ENCODE measurements at places on chromosomes 12 and 14.
A peak's percentile ranks its signal among the peaks of the same experiment; 100 is the strongest.

DNA sequence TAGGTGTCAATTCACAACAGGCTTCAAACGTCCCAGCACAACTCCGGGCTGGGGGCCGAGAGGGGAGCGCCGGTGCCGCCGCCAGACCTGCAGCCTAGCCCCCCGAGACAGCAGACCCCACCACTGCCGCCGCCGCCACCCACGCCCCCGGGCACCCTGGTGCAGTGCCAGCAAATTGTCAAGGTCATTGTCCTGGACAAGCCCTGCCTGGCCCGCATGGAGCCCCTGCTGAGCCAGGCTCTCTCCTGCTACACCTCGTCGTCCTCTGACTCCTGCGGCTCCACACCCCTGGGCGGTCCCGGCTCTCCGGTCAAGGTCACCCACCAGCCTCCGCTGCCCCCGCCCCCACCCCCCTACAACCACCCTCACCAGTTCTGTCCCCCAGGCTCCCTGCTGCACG, 39.4 kb downstream of the SLC6A12 start:
- no peak for DNase-seq

DNA sequence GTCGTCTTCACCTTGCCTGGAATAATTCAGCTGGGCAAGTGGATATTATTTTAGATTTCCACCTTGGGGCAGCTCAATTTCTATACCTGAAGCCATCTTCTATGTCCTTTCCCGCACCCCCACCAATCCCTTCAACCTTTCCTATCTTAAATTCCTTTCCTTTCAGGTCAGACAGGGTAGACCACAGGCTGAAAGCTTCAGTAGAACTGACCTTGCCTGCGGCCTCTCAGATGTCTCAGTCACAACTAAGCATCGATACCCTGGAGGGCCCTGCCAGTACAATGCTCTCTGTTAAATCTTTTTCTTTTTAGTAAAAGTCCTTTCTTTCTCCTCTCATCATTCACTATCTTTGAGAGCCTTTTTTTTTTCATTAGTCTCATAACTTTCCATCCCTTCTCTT, 38.9 kb downstream of the SLC2A14 start:
- no peak for DNase-seq

DNA sequence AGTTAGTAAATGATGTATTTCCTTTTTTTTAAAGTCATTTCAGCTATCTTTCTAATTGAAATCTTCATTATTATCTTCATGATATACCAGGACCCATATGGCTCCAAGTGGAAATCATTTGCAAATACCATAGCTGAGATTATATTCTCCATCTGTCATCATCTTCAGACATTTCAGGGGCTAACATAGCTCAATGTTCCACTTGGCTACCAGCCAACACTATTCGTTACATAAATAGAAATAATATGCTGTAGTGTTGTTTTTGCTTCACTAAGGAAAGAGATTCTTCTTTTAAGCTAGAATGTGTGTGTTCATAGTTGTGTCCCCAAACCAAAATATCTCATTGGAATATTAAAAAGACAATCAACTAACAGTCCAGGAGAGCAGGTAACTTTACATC, 225.1 kb downstream of the DIO2 start:
- DNase-seq = no peak

- DNase-seq = no peak
Measured at GRCh38 chr14:91380123-91380522, 37.5 kb downstream of the CCDC88C start.

DNA sequence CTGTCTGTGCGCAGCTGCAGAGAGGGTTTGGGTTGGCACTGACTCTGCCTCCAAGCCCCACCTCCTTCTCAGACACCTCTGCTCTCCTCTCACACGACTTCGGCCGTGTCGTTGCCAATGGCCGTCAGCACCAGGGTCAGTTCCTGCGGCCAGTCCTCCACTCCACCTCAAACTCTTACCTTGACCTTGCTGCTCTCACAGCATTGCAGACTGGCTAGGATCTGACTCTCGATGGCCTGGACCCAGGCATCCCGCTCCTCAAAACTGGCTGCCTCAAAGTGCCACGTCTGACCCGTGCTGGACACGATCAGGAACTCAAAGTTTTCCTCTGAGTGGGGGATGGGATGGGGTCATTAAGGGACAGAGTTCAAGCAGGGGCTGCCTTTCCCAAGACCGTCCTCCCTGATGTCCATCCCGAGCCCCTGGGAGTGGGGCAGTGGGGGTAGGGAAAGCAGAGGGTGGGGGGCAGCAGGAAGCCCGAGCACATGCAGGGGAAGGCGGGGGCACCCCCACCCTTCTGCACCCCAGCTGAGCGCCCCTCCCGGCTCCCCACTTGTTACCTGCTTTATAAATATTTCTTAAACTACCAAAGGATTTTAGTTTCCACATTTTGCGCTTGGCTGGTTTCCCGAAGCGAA, 10.7 kb downstream of the AGAP2 start:
- DNase-seq = no peak

DNA sequence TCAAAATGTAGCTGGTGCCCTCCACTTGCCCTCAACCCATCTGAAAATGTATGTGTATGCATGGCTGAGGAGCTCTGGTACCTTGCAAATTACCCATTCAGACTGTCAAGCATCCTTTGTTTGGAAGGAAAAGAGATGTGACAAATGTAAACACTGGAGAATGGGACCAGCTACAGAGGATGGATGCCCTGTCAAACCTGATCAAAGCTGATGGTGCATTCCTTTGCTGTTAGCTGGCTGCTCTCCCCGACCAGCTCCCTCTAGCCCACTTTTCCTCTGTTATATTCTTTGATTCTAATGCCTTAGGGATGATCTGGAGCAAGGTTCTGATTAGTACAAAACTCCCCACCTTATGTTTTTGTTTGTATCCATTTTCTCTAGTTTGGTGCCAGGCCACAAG, 310.3 kb downstream of the C12orf75 start:
- peak; percentile 58 for DNase-seq

- no peak for DNase-seq
Measured at GRCh38 chr14:75338398-75338797, 59.8 kb downstream of the FOS start.

- DNase-seq = no peak
Measured at GRCh38 chr12:41576925-41577324, 388.8 kb downstream of the PDZRN4 start.

- no peak for DNase-seq
Measured at GRCh38 chr12:42507565-42507964, 82.0 kb downstream of the PRICKLE1 start.

DNA sequence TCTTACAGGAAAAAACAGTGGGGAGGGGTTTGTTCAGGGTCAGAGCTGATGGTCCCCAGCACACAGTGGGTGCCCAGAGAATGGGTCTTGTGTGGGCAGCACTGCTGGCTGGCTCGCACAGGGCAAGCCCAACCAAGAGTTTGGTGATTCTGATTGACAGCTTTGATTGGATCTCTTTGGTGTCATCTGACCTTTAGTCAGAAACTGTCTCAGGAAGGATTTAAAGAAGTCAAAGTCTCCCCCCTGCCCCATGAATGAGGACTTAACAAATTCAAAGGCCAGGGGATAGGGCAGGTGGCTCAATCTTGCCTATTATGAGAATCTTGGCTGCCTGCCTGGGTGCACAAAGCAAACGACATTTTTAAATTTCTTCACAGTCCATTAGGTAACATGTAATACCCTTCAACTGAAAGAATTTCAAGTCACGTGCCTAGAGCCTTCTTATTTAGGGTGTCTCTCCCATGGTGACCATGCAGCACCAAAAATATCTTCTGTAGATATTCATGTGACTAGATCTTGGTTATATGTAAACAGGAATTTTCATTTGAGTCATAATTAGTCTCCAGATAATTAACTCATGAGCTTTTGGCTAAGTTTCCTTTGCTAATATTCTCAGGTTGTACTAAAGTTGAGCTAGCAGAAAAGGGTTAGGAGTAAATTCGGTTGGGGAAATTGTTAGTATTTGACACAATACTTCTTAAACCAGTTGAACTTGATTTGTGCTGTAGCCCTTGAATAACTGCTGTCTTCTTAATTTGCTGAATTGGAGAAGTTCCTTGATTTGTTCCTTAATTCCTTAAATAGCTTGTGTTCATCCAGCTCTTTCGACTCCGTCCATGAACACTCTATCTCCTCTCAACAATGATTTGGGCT, 54.5 kb upstream of the HECTD1 start:
- peak; percentile 47 for DNase-seq

- DNase-seq = peak; percentile 93
Measured at GRCh38 chr14:59407246-59408010, 57.8 kb downstream of the GPR135 start.

DNA sequence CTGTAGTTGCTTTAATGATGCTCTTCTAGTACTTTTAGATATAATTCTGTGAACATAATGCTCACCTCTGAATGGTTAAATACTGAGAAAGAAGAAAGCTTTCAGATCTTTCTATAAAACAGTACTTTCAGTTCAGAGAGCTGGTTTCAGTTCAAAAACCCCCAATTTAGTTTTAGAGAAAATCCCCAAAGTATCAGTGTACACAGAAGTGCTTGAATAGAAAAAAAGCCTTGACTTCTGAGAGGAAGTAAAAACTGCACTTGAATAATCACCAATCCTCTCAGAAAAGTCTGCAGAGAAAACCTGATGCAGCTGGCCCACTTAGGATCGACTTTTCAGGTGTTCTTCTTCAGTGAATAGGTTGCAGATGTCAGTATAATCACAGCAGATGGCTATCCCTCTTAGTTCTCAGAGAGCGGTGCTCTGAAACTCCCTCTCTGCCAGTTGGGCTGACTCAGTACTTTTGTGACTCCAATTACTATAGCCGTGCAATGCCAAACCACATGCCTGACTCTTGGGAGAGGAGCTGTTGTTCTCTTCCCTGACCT, 616.3 kb downstream of the LRFN5 start:
- peak; percentile 76 for DNase-seq

- DNase-seq = peak; percentile 89
Measured at GRCh38 chr14:100761481-100761880, 34.8 kb downstream of the DLK1 start.

DNA sequence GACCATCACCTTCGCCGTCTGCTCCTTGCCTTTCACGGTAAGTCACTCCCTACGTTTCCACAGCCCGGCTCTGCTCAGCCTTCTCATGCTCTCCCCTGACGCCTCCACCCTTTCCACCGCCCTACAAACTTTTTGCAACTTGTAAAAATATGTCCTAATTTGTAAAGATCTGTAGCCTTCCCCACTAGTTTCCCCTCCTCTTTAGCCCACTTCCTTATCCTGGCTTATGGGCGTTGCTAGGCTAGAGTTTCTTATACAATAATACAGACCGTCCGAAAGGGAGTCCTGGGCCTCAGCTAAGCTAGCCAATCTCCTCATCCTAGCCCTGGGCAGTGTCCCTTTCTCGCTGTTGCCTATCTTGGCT, 1.2 kb downstream of the PTGER2 start:
- no peak for DNase-seq

DNA sequence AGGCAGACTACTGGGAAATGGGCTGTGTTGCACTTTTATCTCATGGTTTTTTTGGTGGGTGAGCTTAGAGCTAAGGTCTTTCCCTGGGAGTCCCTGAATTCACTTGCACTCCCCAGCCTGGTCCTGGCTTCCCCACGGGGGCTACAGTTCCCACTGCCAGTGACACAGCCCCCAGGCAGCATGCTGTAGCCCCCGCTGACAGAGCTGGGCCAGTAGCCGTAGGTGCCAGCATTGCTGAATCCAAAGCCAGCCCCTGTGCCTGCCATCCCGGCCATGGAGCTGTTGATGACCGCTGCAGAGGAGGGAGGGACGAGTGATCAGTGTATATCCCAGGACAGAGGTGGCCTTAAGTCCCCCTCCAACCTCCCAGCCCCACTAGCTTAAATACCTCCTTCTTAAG, 6.9 kb upstream of the KRT72 start:
- DNase-seq = no peak

- peak; percentile 16 for DNase-seq
Measured at GRCh38 chr14:63245893-63246292, 41.6 kb downstream of the RHOJ start.

DNA sequence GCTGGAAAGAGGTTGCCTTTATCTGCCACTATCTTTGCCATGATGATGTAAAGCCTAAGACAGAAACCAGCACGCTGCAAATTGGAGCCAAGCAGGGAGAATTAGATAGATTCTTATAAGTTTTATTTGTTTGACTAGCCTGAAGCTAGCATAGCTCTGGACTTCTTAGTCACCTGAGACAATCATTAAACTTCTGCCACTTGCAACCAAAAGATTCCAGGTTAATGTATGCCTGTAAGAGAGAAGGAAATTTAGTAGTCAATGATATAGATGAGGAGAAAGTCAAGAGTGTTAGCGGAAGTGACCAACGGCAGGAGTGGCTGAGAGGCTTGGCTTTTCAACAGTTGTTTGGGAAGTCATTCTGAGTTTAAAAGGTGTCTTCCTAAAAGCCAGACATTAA, 1106.6 kb downstream of the VRK1 start:
- no peak for DNase-seq

- DNase-seq = no peak
Measured at GRCh38 chr12:110234331-110234751, 46.7 kb upstream of the ATP2A2 start.

- no peak for DNase-seq
Measured at GRCh38 chr12:106152334-106152733, 13.6 kb upstream of the NUAK1 start.

GRCh38 chr12:96473394-96474093, 15.8 kb upstream of the CFAP54 start:
- peak; percentile 49 for DNase-seq

GRCh38 chr12:32076941-32077340, 29.7 kb upstream of the BICD1 start:
- no peak for DNase-seq

DNA sequence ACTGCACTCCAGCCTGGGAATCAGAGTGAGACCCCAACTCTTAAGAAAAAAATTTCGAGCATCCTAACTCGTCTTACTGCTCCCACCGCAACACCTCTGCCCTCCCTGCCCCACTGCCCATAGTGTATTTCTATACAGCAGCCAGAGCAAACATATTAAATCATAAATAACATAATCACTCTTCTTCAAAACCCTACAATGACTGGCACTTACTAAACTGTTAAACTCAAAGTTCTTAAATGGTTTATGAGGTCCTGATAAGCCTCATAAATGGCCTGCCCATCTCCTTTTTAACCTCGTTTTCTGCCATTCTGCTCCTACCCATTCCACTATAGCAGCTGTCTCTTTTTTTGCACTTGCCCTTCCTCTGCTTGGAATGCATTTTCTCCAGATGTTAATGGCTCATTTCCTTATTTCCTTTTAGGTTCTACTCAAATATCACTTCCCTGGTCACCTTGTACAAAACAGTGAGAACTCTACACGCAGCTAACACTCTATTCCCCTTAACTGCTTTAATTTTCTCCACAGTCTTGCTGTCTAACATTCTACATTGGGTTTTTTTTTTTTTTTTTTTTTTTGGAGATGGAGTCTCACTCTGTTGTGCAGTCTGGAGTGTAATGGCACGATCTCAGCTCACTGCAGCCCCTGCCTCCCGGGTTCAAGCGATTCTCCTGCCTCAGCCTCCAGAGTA, 45.2 kb downstream of the CDK17 start:
- no peak for DNase-seq

- no peak for DNase-seq
Measured at GRCh38 chr12:18160901-18161300, 70.9 kb upstream of the RERGL start.

All from astrocyte (in vitro differentiated cells and primary cell).